Neural progenitor cell (in vitro differentiated cells): ENCODE measurements at places on chromosomes 7 and 10. TPM values are rescaled to one million over a fixed set of nuclear protein-coding genes. Genes with fewer than 3 reads are reported as not detected.

ZNF239 gene
- total RNA-seq, result 7.1 and 16.9 TPM in 2 replicates

AFAP1L2 gene
- 4.8 and 6.9 TPM in 2 replicates for total RNA-seq

GRCh38 chr10:123139521-123140163, 3.9 kb downstream of the HMX3 start:
- peaks cover 44% of the 10 kb centered on the region for H3K4me1 ChIP-seq
- H3K4me3 ChIP-seq, result peak overlapping the region; percentile 29
- peaks cover 100% of the 10 kb centered on the region for H3K27me3 ChIP-seq
- H3K27ac ChIP-seq, result no peak overlapping the region
- peak; percentile 92 for DNase-seq
- no peaks in the 10 kb centered on the region for H3K36me3 ChIP-seq

CNNM1 gene
- total RNA-seq, result 0.56 and 1.1 TPM in 2 replicates

DNA sequence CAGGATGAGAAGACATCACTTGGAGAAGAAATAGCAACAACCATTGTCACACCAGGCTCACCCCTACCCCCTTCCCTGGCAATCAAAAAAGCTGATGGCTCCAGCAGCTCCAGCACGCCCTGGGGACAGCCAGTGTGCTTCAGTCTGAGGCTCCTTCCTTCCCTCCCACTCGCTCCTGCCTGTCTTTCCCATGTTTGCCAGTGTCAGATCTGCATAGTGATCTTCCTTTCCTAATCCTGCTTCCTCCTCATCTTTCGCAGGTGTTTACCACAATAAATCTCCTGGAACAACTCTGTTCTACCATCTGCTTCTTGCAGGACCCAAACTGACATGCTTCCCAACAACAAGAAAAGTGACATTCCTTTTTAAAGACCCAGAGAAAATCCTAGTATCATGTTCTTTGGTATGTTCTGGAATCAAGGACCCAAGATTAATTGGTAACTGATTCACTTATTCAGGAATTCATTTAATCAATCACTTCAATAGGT, 57.1 kb downstream of the STEAP1B start:
- peaks cover 8% of the 10 kb centered on the region for H3K4me1 ChIP-seq
- DNase-seq, result no peak
- no peak overlapping the region for H3K4me3 ChIP-seq
- H3K27me3 ChIP-seq, result no peaks in the 10 kb centered on the region
- H3K27ac ChIP-seq, result no peak overlapping the region
